ENCODE measurements at places on chromosomes 7 and 10.
A peak's percentile ranks its signal among the peaks of the same experiment; 100 is the strongest.

DNA sequence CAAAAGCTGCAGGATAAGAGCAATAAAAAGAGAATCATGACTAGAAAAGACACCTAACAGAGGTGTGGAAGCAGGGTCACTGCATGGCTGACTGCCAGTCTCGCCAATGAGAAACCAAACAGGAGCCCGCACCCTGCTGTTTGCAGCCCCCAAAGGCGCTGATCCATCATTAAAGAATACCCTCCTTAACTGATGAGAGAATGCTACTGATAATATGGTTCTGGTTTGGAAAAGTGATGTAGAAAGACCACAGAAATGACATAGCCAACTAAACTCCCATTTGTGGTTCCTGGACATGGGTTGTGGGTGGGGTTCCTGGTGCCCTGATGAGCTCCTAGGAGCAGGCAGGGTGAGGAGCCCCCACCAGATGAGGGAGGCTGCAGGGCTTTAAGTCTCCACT, 207.4 kb downstream of the TNS3 start:
- DNase-seq, result no peak

GRCh38 chr10:101577121-101577871, 10.8 kb downstream of the POLL start:
- no peak for DNase-seq

DNA sequence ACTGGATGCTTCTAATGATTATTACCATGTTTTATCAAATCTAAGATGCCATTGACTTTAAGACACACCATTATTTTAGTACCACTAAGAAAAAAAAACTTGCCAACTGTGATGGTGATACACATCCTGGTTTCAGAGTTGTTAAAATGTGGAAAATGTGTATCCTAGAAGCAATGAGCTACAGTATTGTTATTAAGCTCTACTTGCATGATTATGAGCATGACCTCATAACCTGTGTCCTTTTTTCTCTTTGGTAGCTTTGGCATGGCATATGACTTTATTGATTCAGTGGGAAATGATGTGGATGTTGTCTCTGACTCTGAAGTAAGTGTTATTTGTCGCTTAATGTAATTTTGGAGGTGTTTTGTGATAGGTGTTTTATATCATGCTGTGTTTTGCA, 3.3 kb downstream of the EDRF1 start:
- no peak for DNase-seq

DNA sequence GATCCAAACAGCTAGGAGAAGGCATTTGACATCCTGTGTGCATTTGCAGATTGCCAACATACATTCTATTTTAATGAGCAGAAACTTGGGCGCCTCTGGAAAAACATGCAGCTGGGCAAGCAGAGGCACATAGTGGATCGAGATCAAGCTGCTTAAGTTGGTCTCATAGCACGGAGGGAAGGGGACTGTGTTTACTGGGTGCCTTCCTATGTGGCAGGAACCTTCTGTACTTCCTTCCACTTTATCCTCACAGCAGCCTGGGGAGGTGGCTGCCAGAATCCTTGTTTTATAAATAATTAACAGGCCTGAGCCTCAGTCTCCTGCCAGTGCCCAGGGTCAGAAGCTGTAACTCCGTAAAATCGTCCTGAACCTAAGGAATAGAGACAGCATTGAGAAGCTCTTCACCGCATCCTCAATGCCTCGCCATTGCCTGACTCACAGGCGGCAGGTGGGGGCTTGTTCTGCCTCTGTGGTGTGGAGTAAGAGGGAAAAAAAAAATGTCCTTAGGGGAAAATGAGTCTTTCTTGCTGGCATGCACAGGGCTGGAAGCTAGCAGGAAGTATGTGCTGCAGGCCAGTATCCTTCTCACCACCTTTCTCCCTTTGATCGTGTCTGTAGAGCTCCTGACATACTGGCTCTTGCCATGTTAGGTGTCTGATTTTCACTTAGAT, 6.2 kb downstream of the VWA2 start:
- no peak for DNase-seq

DNA sequence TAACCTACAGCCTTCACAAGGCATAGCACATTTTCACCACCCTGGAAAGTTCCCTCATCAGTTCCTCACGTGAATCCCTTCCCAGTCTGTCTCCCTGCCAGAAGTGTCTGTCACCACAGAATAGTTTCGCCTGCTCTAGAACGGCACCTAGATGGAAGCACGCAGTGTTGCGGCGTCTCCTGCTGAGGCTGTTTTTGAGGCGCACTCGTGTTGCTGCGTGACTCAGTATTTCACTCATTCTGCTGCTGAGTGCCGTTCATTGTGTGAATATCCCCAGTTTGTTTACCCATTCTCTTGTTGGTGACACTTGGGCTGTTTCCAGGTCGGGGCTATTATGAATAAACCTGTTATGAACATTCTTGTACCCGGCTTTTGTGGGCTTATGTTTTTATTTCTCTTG, 12.8 kb downstream of the NOS3 start:
- DNase-seq, result no peak

- DNase-seq, result no peak
Observed at GRCh38 chr10:102153093-102153620, 968 bp downstream of the NOLC1 start.

DNA sequence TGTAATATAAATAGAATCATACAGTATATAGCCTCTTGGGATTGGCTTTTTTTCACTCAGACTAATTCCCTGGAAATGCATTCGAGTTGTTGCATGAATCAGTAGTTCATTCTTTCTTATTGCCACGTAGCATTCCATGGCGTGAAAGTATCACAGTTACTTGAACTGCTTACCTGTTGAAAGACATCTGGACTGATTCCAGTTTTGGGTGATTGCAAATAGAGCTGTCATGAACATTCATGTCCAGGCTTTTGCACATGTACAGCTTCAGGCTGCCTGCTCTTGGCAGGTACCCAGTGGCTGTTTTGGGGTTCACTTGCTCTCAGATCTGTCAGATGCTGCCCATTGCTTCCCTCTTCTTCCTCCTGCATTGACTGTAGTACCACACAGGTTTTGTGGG, 54.9 kb downstream of the LRGUK start:
- no peak for DNase-seq

DNA sequence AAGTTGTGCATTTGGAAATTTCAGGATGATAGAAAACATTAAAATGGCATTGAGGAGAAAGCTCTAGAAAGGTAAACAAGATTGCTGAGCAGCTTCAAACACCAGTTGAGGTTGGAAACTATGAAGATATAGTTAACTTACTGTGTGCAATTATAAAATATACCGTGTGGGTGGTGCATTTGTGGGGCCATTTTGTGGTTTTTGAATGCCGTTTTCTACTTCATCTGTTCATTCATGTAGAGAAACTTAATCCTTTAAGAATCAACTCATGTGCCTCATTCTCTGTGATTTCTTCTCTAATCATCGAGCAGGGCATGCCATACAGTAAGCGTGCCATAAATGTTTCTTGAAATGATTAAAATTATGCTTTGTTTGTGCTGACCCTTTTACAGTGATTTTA, 232.8 kb upstream of the TEX47 start:
- no peak for DNase-seq

DNA sequence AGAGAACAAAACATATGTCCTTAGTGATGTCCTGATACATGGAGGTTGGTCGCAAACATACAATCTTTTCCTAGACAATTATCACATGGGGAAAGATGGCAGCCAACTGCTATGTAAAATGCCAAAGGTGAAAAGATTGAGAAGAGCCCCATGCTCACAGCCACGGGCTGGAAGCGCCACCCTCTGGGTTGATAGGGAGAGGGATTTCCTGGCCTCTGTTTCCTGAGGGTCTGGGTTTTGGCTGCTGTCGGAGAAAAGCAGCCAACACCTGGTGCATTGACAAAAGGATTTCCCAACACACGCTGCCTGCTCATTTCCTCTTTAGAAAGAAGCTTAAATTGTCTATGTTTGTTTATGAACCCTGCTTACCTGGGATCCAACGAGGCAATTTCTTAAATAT, 43.8 kb downstream of the ITIH5 start:
- DNase-seq, result peak; percentile 7

- no peak for DNase-seq
Observed at GRCh38 chr7:26691406-26691805, 173.0 kb downstream of the SKAP2 start.

DNA sequence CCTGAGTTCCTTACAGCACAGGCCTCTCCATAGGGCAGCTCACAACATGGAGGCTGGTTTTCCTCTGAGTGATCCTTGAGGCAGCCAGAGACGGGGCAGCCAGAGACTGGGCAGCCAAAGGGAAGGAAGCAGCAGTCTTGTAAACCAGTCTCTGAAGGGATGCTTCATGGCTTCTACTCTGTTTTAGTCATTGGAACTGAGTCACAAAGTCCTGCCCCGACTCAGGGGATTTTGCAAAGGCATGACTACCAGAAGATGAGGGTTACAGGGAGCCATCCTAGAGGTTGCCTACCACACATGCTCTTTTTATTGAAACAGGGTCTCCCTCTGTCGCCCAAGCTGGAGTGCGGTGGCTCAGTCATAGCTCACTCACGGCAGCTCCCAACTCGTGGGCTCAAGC, 44.4 kb upstream of the COMMD3 start:
- peak; percentile 21 for DNase-seq

DNA sequence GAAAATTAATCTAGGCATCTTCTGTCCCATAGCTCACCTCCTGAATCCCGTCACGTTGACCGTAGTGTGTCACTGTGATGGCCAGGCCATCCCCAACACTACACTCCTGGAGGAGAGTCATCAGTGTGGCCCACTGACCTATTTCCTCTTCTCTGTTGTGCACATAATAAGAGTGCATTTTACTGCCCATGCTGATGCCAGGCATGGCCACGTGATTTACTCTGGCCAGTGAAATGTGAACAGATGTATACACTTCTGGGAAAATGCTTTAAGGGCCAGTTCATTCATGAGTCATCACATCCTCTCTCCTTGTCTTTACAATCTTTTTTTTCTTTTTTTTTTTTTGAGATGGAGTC, 101.9 kb upstream of the PIP4K2A start:
- DNase-seq, result peak; percentile 91

- DNase-seq, result no peak
Observed at GRCh38 chr10:38112159-38112558, 18.0 kb downstream of the ZNF37A start.

DNA sequence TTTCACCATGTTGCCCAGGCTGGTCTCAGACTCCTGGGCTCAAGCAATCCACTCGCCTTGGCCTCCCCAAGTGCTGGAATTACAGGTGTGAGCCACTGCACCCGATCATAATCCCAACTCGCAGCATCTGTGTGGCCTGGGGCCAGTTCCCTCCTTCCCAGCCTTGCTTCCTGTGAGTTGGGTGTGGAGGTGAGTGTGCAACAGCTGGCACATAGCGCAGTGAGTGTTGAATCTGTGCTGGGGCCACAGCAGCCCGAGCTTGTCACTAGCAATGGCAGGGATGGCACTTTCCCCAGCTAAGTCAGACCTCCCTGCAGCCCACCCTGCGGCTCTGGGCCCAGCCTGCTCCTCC, 12.2 kb downstream of the TMEM184A start:
- DNase-seq, result no peak

- DNase-seq, result peak; percentile 50
Observed at GRCh38 chr7:66099551-66100407, 14.9 kb upstream of the CRCP start.

DNA sequence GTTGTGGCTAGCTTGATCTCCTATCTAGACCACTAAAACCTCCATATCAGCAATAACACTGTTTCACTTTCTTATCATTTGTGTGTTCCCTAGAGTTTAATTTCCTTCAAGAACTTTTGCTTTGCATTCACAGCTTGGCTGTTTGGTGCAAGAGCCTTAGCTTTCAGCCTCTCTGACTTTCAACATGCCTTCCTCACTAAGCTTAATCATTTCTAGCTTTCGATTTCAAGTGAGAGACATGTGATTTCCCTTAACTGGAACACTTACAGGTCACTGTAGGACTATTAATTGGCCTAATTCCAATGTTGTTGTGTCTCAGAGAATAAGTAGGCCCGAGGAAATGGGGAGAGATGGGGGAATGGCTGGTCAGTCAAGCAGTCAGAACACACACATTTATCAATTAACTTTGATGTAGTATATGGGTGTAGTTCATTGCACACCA, 10.6 kb upstream of the BPGM start:
- DNase-seq, result peak; percentile 50

GRCh38 chr7:143285470-143285778, 666 bp downstream of the TMEM139 start:
- DNase-seq, result no peak

GRCh38 chr7:106421181-106421762, 136.5 kb upstream of the NAMPT start:
- DNase-seq, result peak; percentile 85

GRCh38 chr7:126750207-126750911, 502.4 kb downstream of the GRM8 start:
- DNase-seq, result no peak

DNA sequence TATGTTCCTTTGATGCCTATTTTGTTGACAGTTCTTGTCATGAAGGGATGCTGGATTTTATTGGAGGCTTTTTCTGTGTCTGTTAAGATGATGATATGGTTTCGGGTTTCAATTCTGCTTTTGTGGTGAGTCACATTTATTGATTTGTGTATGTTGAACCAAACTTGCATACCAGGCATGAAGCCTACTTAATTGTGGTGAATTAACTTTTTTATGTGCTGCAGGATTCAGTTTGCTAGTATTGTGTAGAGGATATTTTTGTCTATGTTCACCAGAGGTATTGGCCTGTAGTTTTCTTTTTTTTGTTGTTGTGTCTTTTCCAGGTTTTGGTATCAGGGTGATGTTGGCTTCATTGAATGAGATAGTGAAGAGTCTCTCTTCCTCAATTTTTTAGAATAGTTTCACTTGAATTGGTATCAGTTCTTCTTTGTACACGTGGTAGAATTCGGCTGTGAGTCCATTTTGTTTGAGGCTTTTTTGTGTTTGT, 345.9 kb downstream of the KIF20B start:
- DNase-seq, result no peak

DNA sequence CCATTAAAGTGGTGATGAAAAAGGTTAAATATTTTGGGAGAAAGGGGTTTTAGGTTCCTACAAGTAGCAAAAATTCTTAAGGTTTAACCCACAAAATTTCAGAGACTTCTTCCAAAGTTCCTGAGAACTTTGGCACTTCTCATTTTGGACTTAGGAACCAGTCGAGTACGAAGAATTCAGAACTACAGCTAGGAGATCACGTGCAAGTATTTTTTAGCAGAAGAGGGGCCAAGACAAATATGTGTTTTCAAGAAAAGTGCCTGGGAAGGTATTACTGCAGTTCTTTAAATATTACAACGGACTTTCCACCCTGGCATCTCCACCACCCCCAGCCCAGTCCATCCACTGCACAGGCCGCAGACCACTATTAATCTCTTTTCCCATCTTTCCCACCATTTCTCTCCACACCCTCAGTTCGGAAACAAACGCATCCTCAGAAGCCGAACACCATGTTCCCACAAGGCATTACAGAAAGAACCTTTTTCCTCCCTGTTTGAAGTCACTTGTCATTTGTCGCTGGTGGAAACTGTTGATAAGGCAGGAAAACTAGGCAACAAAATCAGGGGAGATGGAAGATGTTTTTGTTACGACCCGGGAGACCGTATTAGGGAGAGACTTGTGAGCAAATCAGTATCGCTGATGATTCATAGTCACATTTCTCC, 7.1 kb downstream of the INHBA start:
- no peak for DNase-seq

- DNase-seq, result no peak
Observed at GRCh38 chr10:122375679-122376160, 1.2 kb downstream of the PLEKHA1 start.
